ENCODE measurements at places on chromosomes 4 and X. TPM values are rescaled to one million over a fixed set of nuclear protein-coding genes. Genes with fewer than 3 reads are reported as not detected.

The CCSER1 gene
- total RNA-seq: 0.14 TPM

The CLDN2 gene
- total RNA-seq: not detected

The POU3F4 gene
- not detected for total RNA-seq

The TRIM61 gene
- total RNA-seq: 2.7 TPM

The LUZP4 gene
- not detected for total RNA-seq

The WDR19 gene
- 20.8 TPM for total RNA-seq

The CFAP99 gene
- under 0.01 TPM for total RNA-seq

The FAM9B gene
- not detected for total RNA-seq

The HSFX1 gene
- total RNA-seq: 0.29 TPM

The ZNF157 gene
- under 0.01 TPM for total RNA-seq

The BEND2 gene
- not detected for total RNA-seq

The RHOXF2B gene
- total RNA-seq: not detected

All from placental pericyte (primary cell).